ENCODE measurements at places on chromosomes 1 and 21.

DNA sequence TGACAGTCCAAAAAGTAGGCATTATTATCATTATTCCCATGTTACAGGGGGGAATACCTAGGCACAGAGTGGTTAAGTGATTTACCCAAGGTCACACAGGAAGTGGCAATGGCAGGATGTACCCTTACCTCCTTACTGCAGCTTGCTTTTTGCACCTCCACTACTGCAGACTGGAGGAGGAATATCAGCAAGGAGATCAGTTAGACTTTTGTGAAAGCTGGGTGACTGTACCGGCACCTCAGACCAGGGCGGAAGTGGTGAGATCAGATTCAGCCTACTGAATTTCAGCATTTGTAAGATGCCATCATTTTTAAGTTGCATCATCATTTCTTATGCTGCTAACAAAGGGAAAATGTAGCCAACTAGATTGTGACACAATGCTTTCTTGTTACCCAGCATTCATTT, 4.5 kb downstream of the ADARB1 start:
- peak; percentile 88 for DNase-seq

DNA sequence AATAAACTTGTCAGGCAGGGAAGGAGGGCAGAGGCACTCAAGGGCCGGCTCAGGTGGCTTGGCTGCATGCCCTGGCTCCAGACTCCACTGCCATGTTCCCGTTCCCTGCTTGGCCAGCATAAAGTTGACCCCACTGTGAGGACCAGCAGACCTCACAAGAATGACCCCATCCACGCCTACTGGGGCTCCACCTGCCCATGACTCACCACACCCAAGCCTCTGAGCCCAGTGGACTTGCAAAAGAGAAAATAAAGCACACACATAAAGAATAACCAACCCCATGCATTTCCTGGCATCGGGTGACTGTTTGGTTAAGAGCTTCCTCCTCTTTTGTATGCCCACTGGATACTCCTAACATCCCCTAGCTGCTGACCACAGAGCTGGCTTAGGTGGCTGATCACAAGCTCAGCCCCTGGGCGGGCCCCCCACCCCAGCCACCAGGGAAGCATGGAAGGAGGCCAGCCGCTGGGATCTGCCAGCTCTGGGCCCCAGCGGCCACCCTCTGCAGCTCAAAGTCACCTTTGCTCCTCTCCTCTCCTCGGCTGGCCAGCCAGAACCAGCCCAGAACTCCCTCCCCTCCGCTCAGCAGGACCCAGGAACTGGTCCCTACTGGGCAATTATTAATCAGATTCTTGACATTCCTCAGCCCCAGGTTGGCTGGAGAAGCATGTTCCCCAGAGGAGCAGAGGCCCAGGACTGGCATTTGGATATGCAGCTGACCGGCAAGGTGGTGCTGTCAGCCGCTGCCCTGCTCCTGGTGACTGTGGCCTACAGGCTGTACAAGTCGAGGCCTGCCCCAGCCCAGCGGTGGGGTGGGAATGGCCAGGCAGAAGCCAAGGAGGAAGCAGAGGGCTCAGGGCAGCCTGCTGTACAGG, at the start of gene KLHDC7A:
Gene KLHDC7A, plus strand, starts transcription at position 616 of the 875 bp plus-strand sequence. Its CDS starts 52 bp downstream, at position 668.
- DNase-seq: no peak

DNA sequence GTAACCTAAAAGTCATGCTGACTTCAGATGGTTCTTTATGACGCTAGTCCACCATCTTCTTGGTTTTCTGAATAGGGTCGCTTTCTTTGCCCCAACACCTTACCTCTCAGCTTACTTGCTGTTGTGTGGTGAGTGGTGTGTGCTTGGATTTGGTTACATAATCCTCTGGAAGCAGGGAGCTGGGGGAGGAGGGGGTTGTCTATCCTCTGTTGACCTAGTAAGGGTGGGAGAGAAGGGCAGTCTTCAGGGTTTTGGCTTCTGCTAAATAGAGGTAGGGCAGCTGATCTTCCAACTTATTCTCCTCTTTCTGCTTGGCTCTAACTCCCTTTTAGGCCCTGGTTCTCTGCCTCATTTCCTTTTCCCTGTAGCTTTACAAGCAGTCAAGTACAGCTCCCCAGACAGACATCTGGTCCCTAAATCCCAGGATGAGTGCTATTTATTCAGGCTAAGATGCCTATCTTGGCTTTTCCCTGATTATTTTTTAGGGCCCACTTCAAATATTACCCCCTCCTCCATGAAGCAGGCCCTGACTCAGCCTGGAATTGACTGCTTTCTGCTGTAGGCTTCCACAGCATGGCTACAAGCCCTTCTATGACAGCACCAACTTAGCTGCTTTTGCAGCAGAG, 6.4 kb upstream of the REN start:
- no peak for DNase-seq

- DNase-seq: no peak
Measured at GRCh38 chr1:245288796-245289195, 134.0 kb downstream of the KIF26B start.

- peak; percentile 25 for DNase-seq
Measured at GRCh38 chr21:44920694-44921604, at the start of gene ITGB2. Gene ITGB2, minus strand, starts transcription at chr21:44920899. Its CDS starts 10,117 bp downstream, at chr21:44910782.

All from stimulated activated naive CD4-positive, alpha-beta T cell (primary cell).